G401 (cell line): ENCODE measurements at places on chromosomes 13 and 19. TPM values are rescaled to one million over a fixed set of nuclear protein-coding genes. Genes with fewer than 3 reads are reported as not detected.

Gene ZNF730
- total RNA-seq: 4.3 TPM in 2 replicates

Gene LRRC8E
- 0.49 TPM in 1 of 2 replicates, not detected in the other for total RNA-seq

Gene ZNF813
- total RNA-seq: 0.37 and 0.75 TPM in 2 replicates

Gene TEX26
- not detected in 2 replicates for total RNA-seq

DNA sequence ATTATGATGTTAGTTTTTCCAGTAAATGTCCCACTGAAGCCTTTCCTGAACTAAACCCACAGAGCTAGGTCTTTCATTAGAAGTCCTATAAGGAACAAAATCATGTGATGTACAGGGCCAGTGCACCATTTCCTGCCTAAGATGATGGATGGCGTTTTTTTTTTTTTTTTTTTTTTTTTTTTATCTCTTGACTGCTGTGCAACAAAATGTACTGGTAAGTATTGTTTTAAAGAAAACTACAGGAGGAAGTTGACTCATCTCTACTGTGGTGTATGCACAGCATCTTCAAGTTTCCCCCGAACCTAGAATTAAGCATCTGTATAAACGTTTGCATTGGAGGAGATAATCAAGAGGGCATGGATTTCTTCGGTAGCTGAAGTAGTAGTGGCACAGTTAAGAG, 197.5 kb downstream of the NBEA start:
- DNase-seq: no peak

GRCh38 chr13:90498816-90499215, 848.7 kb upstream of the MIR17HG start:
- no peak for DNase-seq

GRCh38 chr13:25300861-25301346, 521 bp upstream of the NUP58 start:
- no peak for DNase-seq

DNA sequence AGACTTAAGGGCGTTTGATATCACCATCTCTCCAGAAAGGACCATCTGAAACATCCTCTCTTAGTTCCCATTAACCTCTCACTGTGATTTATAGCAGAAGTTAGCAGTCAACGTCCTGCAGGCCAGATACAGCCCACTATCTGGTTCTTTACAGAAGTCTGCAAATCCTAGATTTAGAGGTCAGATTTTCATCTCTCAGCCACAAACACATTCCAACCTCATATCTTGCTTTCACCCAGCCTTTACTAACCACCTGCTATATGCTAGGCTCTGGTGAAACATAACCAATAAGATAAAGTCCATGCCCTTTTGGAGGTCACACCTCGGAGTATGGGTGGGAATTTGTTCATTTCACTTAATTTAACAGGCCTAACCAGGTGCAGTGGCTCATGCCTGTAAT, 76.8 kb upstream of the CACNA1A start:
- DNase-seq: no peak

- DNase-seq: no peak
Measured at GRCh38 chr13:68254151-68254550, 1024.0 kb upstream of the PCDH9 start.

- no peak for DNase-seq
Measured at GRCh38 chr13:44908266-44908665, 81.0 kb downstream of the NUFIP1 start.

DNA sequence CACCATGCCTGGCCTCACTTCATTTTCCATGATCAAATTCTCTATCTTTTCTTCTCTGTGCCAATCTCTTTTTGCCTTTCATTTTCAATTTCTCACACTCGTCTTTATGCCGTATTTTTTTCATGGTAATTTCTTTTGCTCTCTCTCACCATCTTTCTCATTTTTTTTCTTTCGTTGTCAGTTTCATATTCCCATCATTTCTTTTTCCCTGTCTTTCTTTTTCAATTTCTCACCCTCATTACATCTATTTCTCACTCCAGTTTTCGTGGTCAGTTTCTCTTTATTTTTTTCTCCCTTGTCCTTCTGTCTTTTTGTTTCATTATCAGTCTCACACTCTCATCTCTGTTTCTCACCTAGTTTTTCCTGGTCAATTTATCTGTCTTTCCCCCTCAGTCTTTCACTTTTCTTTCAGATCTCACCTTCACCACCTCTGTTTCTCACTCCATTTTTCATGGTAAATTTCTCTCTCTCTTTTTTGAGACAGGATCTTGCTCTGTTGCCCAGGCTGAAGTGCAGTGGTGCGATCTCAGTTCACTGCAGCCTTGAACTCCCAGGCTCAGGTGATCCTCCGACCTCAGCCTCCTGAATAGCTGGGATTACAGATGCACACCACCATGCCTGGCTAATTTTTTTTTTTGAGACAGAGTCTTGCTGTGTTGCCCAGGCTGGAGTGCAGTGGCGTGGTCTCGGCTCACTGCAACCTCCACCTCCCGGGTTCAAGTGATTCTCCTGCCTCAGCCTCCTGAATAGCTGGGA, 14.1 kb downstream of the SSC5D start:
- no peak for DNase-seq

DNA sequence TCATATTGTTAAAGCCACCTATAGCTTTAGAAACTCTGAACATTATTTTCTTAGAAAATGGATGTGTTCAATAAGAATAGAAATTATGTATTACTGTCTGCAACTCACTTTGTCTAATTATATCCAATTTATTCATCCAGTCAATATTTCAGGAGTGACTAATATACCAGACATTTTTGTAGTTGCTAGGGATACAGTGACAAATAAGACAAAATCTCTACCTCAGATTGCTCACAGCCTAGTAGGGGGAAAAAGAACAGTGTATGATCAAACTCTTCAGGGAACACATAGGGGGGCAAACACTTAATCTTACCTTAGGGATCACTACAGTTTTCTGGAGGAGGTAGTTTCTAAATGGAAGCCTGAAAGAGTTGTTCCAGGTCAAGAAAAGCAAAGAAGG, 8.6 kb downstream of the BRCA2 start:
- no peak for DNase-seq
